ENCODE measurements at places on chromosomes 13 and 19.

GRCh38 chr13:65112123-65112522 lies 2118.0 kb downstream of the PCDH9 start:
- DNase-seq, result no peak

DNA sequence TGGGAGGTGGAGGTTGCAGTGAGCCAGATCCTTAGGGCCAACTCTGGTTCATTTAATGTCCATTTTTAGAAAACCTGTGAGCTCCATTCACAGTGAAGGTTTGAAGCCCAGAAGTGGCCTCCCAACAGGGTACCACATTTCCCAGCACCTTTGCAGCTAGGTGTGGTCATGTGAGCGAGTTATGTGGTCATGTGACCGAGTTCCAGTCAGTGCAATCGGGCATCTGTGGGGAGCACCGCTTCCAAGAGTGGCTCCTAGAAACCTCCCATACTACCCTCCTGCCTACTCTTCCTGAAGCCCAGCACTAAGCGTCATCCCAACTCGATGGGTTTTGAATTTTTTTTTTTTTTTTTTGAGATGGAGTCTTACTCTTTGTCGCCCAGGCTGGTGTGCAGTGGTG lies 663 bp upstream of the PLA2G4C start:
- no peak for DNase-seq

- no peak for DNase-seq
Observed at GRCh38 chr19:13039211-13039789, 44.0 kb downstream of the NFIX start.

DNA sequence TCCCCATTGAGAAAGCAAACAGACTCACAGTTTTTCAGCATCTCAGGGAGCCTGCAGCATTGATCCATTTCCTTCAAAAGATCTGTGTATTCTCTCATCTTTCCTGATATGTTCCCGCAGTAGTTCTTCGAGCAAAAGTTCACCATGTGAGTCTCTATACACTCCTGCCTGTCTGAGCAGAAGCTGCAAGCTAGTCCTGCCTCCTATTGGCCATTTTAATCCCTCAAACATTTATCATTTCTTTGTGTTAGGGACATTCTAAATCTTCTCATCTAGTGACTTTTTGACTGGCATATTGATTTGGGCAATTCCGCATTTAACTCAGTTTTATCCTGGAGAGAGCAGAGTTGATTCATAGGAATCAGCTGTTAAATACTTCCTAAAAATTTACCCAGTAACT lies 660.4 kb upstream of the KLF12 start:
- DNase-seq, result no peak

DNA sequence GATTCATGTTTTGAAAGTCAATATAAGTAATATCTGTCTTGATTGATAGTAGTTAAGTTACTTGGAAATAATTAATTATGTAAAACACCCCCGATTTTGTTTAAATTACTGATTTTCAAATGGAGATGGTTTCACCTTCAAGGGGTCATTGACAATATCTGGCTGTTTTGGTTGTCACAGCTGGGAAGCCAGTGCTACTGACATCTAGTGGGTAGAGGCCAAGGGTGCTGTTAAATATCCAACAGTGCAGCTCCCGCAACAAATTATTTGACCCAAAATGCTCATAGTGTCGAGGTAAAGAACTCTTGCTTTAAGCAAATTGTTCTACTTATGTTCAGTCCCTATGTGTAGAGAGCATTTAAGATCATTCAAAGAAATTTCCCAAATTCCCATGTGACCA lies 50.6 kb upstream of the PCDH20 start:
- no peak for DNase-seq

DNA sequence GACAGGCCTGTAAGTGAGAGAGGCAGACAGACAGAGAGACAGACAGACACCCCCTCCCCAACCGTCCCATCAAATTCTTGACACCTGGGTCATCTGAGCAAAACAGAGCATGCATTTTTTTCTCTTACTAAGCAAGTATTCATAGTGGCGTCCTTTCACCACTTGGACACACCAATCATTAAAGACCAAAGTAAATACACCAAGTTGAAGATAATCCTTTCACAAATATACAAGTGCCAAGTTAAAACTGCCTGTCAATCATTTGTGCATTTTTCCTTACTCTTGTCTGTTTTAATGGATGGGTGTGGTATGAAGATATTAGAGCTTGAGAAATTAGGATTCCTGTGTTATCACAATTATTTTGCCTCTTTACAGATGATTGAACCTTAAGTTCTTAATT lies 337.3 kb downstream of the ATP8A2 start:
- no peak for DNase-seq

GRCh38 chr13:84641491-84641890 lies 759.2 kb upstream of the SLITRK1 start:
- no peak for DNase-seq

GRCh38 chr19:17296273-17296672 lies 7.0 kb downstream of the ABHD8 start:
- DNase-seq, result no peak

DNA sequence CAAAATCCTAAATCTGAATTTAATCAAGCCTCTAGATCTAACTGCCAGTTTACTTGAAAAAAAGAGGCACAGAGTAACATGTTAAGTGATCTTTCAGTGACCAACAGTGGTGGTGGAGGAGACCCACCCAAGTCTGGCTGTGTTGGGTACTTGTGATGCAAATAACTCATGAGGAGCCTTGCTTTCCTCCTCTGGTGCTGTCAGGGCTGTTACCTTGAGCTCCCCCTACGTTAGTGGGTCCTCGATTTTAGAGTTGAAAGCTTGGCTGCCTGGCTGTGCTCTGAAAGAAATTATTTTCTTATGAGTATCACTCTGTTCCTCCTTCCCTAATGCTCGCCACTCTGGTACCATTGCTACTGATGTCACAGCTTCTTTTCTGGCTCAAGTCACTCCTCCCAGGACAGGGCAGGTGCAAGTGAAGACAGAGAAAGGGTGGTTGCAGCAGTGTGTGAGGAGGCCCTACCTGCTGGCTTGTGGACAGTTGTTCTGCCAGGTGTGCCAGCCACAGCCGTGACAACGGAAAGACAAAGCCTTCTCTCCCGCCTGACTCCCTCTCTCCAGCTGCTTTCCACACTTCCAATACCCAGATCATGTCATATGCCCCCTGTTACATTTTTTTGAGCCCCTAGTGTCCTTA lies 6.5 kb upstream of the SUPT20H start:
- DNase-seq, result no peak

- DNase-seq, result no peak
Observed at GRCh38 chr19:19076476-19076875, 12.7 kb downstream of the SLC25A42 start.

- no peak for DNase-seq
Observed at GRCh38 chr13:74554569-74555275, 420.5 kb upstream of the KLF12 start.

DNA sequence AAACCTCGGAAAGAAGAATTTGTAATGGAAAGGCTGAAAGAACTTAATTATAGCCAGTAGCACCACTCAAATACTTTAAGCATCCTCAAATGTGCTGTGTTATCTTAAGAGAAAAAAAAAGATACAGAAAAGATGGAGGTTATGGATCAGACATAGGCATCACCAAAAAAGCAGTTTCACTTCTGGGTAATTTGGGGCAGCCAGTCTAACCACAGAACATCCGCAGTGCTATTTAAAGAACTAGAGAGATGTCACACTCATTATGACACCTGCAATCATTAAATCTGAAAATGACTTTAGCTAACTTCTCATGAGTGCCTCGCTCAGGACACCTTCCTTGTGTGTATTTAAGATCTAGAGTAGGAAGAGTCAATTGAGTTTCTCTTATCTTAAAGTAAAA lies 211.8 kb downstream of the RBM26 start:
- DNase-seq, result no peak

- no peak for DNase-seq
Observed at GRCh38 chr19:38545596-38545995, 72.2 kb downstream of the MAP4K1 start.

GRCh38 chr13:107808389-107808788 lies 406.9 kb downstream of the LIG4 start:
- DNase-seq, result no peak

DNA sequence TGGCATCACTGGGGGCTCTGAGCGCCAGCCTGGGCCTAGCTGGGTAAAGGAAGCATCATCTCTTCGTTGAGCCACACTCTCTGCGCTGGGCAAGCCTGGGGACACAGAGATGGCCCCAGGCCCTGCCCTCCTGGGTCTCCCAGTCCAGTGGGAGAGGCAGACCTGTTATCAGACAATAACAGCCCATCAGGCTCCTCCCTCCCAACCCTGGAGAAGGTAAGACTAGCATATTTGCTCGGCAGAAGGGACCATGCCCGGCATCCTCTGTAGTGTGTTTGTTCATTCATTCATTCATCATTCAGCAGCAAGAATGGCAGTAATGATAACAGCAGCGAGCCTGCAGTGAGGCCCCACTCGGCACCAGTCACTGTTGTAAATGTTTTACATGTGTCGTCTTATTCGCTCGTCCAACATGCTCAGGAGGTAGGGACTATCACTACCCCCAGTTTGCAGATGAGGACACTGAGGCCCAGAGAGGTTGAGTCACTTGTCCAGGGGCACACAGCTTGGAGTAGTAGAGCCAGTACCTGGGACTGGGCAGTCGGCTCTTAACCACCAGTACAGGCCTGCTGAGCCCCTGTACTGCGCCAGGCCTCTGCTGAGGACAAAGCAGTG lies 33.2 kb downstream of the PAK4 start:
- no peak for DNase-seq

DNA sequence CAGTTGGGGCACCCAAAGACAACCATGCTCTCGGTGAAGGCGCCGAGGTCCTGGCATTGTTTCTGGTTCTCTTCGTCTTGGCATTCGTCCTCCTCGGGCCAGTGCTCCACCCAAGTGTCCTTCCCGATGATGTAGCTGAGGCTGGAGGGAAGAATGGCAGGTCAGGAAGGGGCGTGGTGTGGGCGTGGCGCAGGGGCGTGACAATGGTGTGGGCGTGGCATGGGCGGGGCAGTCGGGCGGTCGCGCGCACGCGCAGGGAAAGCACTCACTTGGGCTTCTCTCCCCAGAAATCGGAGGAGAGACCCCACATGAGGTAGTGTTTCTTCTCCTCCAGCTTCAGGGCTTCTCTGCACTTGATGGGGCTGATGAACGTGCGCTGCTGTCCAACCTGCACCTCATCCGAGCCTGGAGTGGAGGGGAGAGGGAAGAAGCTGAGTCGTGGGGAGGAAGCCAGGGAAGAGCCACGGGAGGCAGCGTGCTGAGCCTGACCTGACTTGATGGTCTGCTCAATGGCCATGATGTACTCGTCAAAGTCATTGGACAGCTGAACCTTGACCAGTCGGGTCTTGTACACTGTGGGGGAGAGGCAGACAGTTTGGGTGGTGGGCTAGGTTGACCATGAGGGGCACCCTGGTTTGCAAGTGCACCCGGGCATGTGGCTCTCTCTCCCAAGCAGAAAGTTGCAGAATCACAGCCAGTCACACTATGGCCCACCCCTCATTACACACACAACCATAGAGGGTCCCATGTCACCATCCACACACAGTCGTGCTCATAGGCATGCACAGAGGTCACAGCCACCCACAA lies 8.1 kb upstream of the TNFSF14 start:
- peak; percentile 29 for DNase-seq

DNA sequence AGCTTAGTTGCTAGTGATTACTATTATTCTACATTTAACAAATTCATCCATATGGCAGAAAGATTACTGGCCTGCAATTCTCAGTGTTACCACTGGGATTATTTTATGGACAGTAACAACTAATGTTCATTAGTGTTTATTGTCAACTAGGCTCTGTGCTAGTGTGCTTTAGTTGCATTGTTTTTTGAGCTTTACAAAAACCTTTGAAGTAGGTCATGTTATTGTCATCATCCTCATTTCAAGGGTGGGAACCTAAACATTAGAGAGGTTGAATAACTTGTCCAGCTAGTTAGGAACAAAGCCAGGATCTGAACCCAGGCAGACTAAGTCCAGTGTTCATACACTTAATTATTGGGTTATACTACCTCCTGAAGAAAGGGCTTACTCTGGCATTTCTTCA lies 27.8 kb upstream of the TDRD3 start:
- no peak for DNase-seq

GRCh38 chr13:108026680-108027410 lies 188.5 kb downstream of the LIG4 start:
- no peak for DNase-seq

DNA sequence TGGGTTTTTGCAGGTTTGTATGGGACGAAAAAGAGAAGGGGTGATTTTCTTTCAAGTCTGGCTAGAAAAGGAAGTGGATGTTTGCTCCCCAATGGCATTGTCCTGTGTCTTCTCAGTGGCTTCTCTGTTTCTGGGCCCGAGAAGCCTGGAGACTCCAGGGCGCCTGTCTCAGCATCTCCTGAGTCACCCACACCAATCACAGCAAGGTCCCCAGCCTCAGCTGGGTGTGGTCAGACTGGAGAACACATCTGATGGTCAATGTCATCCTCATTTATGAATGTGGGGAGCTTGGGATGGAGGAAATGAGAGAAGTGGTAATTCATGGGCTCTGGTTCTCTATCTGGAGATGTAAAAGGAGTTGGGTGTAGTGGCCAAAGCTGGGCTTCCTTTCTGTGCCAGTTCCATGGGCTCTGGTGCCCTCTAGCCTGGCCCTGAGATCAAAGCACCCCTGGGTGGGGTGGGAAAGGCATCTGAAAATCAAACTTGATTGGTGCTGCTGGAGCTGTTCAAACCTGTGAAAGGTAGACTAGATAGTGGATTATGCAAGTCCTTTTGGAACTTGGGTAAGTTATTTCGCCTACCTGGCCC lies 13.4 kb downstream of the RASL11A start:
- no peak for DNase-seq

GRCh38 chr13:30932481-30933353 lies at the start of gene TEX26:
TSS of gene TEX26 (plus strand) at chr13:30932656. CDS start at chr13:30932716, 60 bp downstream.
- no peak for DNase-seq

- no peak for DNase-seq
Observed at GRCh38 chr13:83215627-83216026, 666.6 kb downstream of the SLITRK1 start.

- no peak for DNase-seq
Observed at GRCh38 chr13:30835442-30835841, 70.6 kb upstream of the MEDAG start.

DNA sequence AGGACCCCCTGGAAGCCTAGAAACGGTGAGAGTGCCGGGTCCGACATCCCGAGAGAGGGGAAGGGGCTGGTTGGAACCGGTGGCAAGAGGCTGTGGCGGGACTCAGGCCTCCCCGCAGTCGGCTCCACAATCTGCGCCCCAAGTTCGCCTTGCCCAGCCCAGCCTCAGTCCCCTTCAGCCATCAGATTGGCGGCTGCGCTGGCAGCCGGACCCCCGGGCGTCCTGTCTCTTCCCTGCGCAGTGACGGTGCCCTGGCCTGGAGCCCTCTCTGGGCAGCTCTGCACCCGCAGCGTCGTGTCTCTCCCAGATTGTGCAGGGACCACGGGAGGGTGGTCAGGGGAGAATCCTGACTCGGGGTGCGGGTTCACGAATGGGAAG lies 315 bp downstream of the ZNF492 start:
- no peak for DNase-seq

DNA sequence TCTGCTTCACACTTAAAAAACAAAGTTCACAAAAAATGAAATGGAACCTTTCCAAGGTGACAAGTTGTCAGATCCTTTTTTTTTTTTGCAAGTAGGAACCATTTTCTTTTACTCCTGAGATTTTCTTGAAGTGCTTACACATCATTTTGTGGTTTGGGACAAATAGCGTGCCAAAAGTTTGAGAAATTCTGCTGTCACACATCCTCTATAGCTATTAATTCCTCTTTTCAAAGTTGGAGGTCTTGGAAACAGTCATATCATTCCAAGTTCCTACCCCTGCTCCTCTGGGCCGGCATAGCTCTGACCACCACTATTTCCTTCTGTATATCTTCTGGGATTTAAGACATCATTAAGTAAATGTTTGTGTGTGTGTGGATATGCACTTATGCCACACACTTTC lies 421.6 kb upstream of the SLC10A2 start:
- no peak for DNase-seq

Measured in activated effector memory CD4-positive, alpha-beta T cell treated with Interleukin-2 at 50 U/mL for 16 hours (primary cell).